ENCODE measurements at places on chromosomes 1 and 21. TPM values are rescaled to one million over a fixed set of nuclear protein-coding genes. Genes with fewer than 3 reads are reported as not detected.
A peak's percentile ranks its signal among the peaks of the same experiment; 100 is the strongest.

GRCh38 chr1:152533327-152533938 is 19.2 kb downstream of the CRCT1 start:
- H3K27ac ChIP-seq, result no peak overlapping the region
- no peaks in the 10 kb centered on the region for H3K4me1 ChIP-seq
- H3K4me3 ChIP-seq, result no peak overlapping the region
- H3K36me3 ChIP-seq, result no peaks in the 10 kb centered on the region
- peak; percentile 23 for DNase-seq

GRCh38 chr1:214349008-214349407 is 68.0 kb downstream of the SMYD2 start:
- no peak overlapping the region for H3K27ac ChIP-seq
- H3K4me3 ChIP-seq, result no peak overlapping the region

DNA sequence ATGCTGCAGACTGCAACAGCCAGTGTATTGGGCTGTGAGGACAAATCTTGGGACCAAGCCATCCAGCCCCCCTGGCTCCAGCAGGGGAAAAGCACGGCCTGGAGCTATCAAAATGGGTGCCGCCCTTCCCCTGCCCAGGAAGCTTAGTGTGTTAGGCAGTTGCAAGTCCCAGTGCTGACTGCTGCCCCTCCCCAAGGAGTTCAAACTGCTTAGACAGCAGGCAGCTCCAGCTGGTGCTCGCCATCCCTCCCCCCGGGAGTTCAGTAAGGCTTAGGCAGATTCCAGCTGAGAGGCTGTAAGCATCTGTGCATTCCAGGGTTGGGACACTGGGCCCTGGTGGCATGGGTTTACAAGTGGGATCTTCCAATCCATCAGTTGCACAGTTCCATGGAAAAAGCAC is 579.6 kb upstream of the NR5A2 start:
- DNase-seq, result no peak
- no peaks in the 10 kb centered on the region for H3K36me3 ChIP-seq
- H3K27me3 ChIP-seq, result no peaks in the 10 kb centered on the region
- H3K4me1 ChIP-seq, result no peaks in the 10 kb centered on the region
- H3K27ac ChIP-seq, result no peak overlapping the region
- H3K4me3 ChIP-seq, result no peak overlapping the region

DNA sequence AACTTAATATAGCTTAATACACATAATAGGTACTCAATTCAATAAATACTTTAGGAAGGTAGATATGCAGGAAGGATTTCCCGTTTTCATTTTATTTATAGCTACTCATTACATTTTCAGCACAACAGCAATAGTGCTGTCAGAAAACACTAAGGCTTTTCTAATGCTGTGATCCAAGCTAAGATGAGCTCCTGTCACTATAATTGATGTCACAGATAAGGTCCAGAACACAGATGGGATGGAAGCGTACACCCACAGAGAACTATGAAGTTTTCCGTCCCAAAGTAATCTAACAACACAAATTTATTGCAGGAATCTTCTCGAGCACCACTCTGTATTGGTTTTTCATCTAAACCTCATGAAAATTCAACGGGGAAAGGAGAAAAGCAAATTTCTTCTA is 13.6 kb downstream of the AUNIP start:
- no peaks in the 10 kb centered on the region for H3K4me1 ChIP-seq
- H3K4me3 ChIP-seq, result no peak overlapping the region
- no peak for DNase-seq
- H3K27me3 ChIP-seq, result no peaks in the 10 kb centered on the region

DNA sequence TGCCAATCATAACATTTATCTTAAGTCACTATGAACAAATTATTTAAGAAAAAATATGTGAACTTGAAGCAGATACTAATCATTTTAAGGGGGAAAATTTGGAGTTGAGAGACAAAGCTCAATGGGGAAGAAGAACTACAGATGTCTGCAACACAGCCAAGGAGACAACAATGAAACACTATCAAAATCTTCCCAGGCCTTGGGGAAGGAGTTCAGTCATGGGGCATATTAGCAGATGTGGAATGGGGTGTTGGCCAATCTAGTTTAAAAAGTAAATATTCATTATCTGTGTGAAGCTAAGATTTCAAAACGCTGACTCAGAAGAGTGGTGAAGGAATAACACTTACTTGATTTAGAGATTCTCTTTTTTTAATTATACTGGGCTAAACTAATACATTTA is 671.6 kb upstream of the ZP4 start:
- no peak overlapping the region for H3K4me3 ChIP-seq
- no peaks in the 10 kb centered on the region for H3K4me1 ChIP-seq
- no peaks in the 10 kb centered on the region for H3K27me3 ChIP-seq
- H3K36me3 ChIP-seq, result no peaks in the 10 kb centered on the region

GRCh38 chr1:102896771-102897170 is 211.6 kb downstream of the COL11A1 start:
- no peak overlapping the region for H3K27ac ChIP-seq
- H3K36me3 ChIP-seq, result no peaks in the 10 kb centered on the region

GRCh38 chr1:91732291-91733107 is 153.5 kb downstream of the TGFBR3 start:
- H3K27me3 ChIP-seq, result no peaks in the 10 kb centered on the region
- no peak overlapping the region for H3K4me3 ChIP-seq
- peaks cover 77% of the 10 kb centered on the region for H3K4me1 ChIP-seq
- no peak for DNase-seq
- peak overlapping the region; percentile 80 for H3K27ac ChIP-seq

DNA sequence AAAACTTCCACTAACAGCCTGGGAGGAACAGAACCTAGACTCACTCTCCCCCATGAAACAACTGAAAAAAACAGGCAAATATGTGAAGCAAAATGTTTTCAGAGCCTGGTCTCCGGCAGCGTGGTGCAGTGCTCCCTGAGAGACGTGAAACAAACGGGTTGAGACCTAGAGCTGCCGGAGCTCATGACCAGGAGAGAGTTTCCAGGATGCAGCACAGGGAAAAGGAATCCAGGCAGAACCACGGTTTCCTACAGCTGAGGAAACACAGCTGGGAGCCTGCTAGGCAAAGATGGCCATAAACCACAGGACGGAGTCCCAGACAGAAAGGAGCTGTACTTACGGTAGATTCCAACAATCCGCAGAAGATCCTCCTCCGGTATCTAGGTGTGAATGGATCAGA is 20.2 kb upstream of the SLC19A1 start:
- H3K27me3 ChIP-seq, result no peaks in the 10 kb centered on the region
- no peak overlapping the region for H3K4me3 ChIP-seq
- H3K27ac ChIP-seq, result no peak overlapping the region

DNA sequence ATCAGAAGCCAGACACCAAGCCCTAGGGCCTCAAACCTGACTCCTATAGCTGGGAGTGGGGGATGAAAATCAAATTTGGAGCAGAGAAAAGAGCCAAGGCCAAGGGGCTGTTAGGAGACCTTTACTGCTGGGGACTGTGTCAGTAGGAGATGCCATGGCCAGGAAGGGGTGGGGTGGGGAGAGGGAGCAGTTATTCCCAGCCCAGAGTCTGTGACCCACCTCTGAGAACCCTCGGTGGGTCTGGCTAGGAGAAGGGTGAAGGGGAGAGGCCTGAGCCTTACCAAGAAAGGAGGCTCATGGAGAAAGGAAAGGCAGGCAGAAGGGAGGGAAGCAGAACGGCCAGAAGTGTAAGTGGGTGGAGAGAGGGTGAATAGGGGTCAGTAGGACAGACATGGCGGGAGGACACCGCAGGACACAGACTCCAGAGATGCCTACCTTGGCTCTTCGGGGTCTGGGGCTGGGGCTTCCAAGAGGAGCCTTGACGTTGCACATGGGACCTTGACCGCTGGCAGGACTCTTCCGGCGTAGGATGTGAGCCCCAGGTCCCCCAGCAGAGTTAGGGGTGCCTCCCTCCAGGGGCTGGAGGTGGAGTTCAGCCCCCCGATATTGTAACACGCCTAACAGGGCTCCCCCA is 1.2 kb downstream of the ADAMTS4 start:
- no peaks in the 10 kb centered on the region for H3K27me3 ChIP-seq
- H3K4me3 ChIP-seq, result peak overlapping the region; percentile 50
- no peak for DNase-seq
- H3K27ac ChIP-seq, result peak overlapping the region; percentile 95
- peaks cover 7% of the 10 kb centered on the region for H3K4me1 ChIP-seq

- peak overlapping the region; percentile 39 for H3K27ac ChIP-seq
- no peaks in the 10 kb centered on the region for H3K27me3 ChIP-seq
- H3K4me3 ChIP-seq, result no peak overlapping the region
- DNase-seq, result no peak
- H3K4me1 ChIP-seq, result no peaks in the 10 kb centered on the region
- H3K36me3 ChIP-seq, result peaks cover 2% of the 10 kb centered on the region
Observed at GRCh38 chr1:220012259-220012658, 34.0 kb downstream of the EPRS1 start.

DNA sequence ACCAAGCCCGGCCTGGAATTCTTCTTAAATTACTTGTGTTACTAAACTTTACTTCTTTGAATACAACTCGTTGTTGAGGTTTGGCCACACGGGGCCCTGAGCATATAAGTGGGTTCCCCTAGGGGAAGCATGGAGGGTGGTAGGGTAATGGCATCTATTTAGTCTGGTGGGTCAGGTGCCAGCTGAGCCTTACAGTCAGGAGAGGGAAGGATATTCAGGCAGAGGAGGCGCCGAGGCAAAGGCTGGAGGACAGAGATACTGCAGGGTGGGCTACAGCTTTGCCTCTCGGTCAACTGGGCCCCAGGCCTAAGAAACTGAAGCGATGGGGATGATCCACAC is 424 bp upstream of the NECAP2 start:
- no peaks in the 10 kb centered on the region for H3K4me1 ChIP-seq
- no peaks in the 10 kb centered on the region for H3K27me3 ChIP-seq
- peak overlapping the region; percentile 93 for H3K4me3 ChIP-seq
- peak overlapping the region; percentile 76 for H3K27ac ChIP-seq
- H3K36me3 ChIP-seq, result no peaks in the 10 kb centered on the region
- no peak for DNase-seq

DNA sequence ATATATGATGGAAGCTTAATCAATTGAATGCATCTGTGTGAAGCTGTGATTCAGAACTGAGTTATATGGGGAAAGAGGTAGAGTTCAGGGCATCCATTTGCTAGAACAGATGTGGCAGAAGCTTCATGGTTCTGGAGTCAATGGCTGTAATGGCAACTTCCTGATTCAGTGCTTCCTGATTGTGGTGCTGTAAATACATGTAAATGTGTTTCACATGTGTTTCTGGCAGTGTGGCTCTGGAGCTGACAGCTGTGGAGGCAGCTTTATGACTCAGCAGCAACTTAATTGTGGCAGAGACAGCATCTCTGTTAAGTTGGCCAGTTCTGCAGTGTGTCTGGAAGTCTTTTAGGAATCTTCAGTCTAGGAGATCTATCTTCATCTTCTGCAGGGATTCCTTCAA is 226.6 kb upstream of the ZRANB2 start:
- H3K4me1 ChIP-seq, result no peaks in the 10 kb centered on the region
- no peaks in the 10 kb centered on the region for H3K36me3 ChIP-seq
- no peak for DNase-seq
- no peaks in the 10 kb centered on the region for H3K27me3 ChIP-seq
- no peak overlapping the region for H3K4me3 ChIP-seq

DNA sequence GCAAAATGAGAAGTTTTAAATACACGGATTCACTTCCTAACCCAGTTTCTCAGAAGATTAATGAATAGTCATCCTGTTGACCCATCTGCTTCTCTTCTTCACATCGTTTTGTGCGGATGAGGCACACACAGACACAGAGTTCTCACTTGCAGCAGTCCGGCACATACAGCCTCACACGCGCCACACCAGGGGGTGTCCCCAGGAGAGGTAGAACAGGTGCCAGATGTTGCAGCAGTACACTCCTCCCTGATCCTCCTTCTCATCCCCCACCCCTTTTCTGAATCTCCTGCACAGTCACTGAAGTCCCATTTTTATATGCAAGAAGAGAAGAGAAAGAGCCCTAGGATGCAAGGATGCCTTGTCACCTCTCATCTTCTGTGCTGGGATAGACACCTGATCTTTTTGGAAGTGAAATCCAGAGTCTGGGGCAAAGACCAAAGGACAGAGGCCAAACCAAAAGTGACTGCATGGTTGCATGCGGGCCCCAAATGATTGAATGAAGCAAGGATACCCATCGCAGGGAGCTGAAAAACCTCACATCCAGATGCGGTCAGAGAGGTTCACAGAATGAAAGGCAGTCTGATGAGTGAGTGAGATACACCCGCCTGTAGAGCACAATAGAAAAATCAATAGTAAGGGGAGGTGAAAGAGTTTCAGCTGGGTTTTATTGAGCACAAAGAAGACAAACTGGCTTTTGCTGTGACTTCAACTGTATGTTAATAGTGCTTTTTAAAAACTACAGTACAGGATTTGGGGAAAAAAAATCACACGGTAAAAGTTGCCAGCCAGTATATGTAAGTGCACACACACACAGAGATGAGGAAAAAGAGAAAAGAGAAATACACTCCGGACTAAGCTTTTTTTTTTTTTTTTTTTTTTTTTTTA is 28.9 kb downstream of the PBX1 start:
- peak overlapping the region; percentile 30 for H3K4me3 ChIP-seq
- H3K27me3 ChIP-seq, result no peaks in the 10 kb centered on the region
- DNase-seq, result no peak
- no peak overlapping the region for H3K27ac ChIP-seq

GRCh38 chr1:162080472-162081015 is 11.1 kb downstream of the NOS1AP start:
- H3K27me3 ChIP-seq, result no peaks in the 10 kb centered on the region
- H3K4me3 ChIP-seq, result no peak overlapping the region
- peaks cover 4% of the 10 kb centered on the region for H3K4me1 ChIP-seq
- H3K36me3 ChIP-seq, result no peaks in the 10 kb centered on the region
- no peak for DNase-seq
- no peak overlapping the region for H3K27ac ChIP-seq

GRCh38 chr1:116322752-116323405 is 50.2 kb upstream of the ATP1A1 start:
- H3K4me1 ChIP-seq, result no peaks in the 10 kb centered on the region
- no peaks in the 10 kb centered on the region for H3K36me3 ChIP-seq
- H3K4me3 ChIP-seq, result no peak overlapping the region
- no peaks in the 10 kb centered on the region for H3K27me3 ChIP-seq
- no peak for DNase-seq

DNA sequence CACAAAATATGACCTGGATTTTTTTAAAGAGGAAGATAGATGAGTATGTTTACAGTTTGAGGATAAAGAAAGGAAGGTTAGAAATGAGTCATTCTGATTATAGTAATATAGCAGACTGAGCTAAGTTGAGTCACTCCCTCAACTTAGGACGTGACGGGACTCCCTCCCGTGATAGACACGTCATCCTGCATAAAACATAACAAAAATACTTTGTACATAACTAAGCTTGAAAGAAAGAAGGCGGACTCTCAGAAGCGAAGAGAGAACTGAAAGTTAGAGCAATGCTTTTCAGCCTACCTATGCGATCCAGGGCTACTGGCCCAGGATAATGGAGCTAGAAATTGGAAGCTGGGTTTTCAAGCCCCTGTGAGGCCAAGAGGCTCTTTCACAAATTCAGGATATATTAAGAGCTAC is 53.0 kb upstream of the DESI2 start:
- H3K27me3 ChIP-seq, result no peaks in the 10 kb centered on the region
- no peak overlapping the region for H3K4me3 ChIP-seq
- H3K27ac ChIP-seq, result no peak overlapping the region
- no peaks in the 10 kb centered on the region for H3K36me3 ChIP-seq

Gene S100A14
- not detected for total RNA-seq

Gene OR2L5
- not detected for total RNA-seq

Gene PWP2
- total RNA-seq, result 11.4 TPM

Gene S100A12
- total RNA-seq, result not detected

Gene OR2T35
- not detected for total RNA-seq

Gene FCRL4
- not detected for total RNA-seq

Data from tibial nerve (tissue), 4 donors.